ENCODE measurements at places on chromosomes 7 and 10. TPM values are rescaled to one million over a fixed set of nuclear protein-coding genes. Genes with fewer than 3 reads are reported as not detected.

INSYN2A gene
- total RNA-seq: 0.14 TPM

TMUB1 gene
- 79.8 TPM for total RNA-seq

HTR5A gene
- not detected for total RNA-seq

FAM25G gene
- total RNA-seq: not detected

HSPA14 gene
- total RNA-seq: 11.5 TPM

SFRP4 gene
- 25.3 TPM for total RNA-seq

ASZ1 gene
- not detected for total RNA-seq

DYDC2 gene
- not detected for total RNA-seq

ZNF32 gene
- total RNA-seq: 31.6 TPM

PDK4 gene
- 61.3 TPM for total RNA-seq

OR13A1 gene
- total RNA-seq: not detected

GNAT3 gene
- not detected for total RNA-seq

PIK3CG gene
- total RNA-seq: 5.1 TPM

CLRN3 gene
- not detected for total RNA-seq

FGF8 gene
- 1.2 TPM for total RNA-seq

SHTN1 gene
- 45.8 TPM for total RNA-seq

PRR15 gene
- total RNA-seq: 4.6 TPM

OR2A5 gene
- total RNA-seq: not detected

PHKG1 gene
- 2.4 TPM for total RNA-seq

DPP6 gene
- total RNA-seq: 0.05 TPM

AOAH gene
- total RNA-seq: 4.1 TPM

GSTO2 gene
- total RNA-seq: 37.3 TPM

SPDYE16 gene
- total RNA-seq: 0.51 TPM

STEAP2 gene
- 555 TPM for total RNA-seq

ZNF853 gene
- total RNA-seq: 17.2 TPM

CYP3A7 gene
- not detected for total RNA-seq

TMEM140 gene
- 8.2 TPM for total RNA-seq

All from prostate gland (tissue), 2 donors.